CD4-positive, alpha-beta memory T cell (primary cell): ENCODE measurements at places on chromosomes 6 and 20.
A peak's percentile ranks its signal among the peaks of the same experiment; 100 is the strongest.

DNA sequence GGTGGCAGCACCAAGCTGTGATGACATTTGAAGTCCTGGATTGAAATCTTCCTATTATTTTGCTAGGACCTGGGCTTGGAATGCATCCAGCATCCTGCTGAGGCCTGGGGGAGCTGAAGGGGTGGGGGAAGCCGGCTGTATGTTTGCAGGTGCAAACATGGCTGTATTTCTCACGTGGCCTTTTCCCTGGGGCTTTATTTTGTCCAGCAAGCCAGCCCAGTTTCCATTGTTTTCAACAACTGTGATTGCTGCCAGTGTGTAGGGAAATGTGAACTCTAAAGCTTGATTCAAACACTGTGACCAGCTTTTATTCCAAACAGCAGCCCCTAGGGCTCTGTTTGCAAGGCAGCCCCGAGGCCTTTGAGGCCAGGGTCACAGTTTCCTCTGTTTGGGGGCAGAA is 683.0 kb downstream of the DHX35 start:
- DNase-seq = no peak

- no peak for DNase-seq
Measured at GRCh38 chr20:3794701-3795420, 1.2 kb upstream of the CDC25B start.

GRCh38 chr20:62030834-62031434 is 34.7 kb downstream of the TAF4 start:
- DNase-seq = peak; percentile 35

DNA sequence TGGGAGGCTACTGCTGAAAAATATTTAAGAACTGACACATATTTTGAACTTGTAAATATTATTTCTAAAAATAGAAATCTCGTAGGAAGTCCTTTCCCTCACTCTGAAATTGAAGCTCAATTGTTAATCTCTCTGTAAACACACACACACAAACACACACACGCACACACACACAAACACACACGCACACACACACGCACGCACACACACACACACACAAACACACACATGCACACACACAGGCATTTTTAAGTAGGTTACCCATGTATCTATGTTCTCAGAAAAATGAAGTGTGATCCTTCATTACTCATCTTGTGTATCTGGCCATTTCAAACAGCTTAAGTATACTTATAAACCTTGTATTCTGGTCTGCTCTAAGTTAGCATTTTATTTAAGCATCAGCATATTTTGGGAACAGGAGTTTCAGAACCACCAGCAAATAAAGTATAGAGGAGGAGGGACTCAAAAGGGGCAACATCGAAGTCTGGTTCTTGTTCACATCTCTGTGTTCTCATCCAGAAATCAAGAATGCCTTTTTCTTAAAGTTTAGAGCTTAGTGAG is 11.6 kb downstream of the CCN6 start:
- no peak for DNase-seq

DNA sequence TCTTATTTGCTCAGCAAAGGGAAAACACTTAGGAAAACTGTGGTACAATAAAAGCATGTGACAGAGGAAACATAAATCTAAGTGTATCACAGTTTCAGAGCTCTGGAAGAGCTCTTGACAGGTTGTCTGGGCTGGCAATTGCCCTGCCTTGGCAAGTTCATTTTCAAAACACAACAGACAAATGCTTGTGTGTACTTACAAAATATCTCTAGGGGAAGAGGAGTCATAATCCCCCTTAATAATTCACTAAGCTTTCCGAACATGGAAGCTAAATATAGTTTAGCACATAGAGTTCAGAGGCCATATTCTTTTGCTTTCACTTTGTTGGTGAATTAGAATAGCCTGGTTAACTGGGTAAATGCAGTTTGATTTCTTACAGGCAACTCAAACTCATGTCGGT is 211.6 kb upstream of the THEMIS start:
- peak; percentile 9 for DNase-seq

GRCh38 chr6:154638369-154638768 is 94.8 kb upstream of the SCAF8 start:
- DNase-seq = no peak

GRCh38 chr6:34370361-34370760 is 22.1 kb downstream of the NUDT3 start:
- no peak for DNase-seq

GRCh38 chr6:36019167-36019566 is 5.3 kb downstream of the SLC26A8 start:
- DNase-seq = no peak
